ENCODE measurements at places on chromosomes 13 and 19.

- DNase-seq = no peak
These were observed 787.4 kb downstream of the DACH1 start for GRCh38 chr13:71079638-71080037.

DNA sequence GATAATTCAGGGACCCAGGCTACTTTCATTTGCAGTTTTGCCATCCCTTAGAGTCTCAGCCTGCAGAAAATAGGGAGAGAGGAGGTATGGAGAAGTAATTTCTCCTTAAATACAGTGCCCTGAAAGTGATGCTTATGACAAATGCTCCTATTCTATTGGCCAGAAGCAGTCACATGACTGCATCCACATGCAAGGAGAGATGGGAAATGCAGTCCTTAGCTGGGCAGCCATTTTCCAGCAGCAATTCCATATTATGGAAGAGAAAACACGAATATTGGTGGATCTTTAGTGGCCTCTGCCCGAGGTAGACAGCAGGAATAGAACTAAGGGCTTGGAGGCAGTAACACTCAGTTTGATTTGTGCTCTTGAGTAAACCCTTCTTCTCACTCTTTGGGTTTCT is 39.4 kb downstream of the VAV1 start:
- no peak for DNase-seq

GRCh38 chr19:7933828-7934725 is 8.1 kb upstream of the CTXN1 start:
- DNase-seq = no peak

DNA sequence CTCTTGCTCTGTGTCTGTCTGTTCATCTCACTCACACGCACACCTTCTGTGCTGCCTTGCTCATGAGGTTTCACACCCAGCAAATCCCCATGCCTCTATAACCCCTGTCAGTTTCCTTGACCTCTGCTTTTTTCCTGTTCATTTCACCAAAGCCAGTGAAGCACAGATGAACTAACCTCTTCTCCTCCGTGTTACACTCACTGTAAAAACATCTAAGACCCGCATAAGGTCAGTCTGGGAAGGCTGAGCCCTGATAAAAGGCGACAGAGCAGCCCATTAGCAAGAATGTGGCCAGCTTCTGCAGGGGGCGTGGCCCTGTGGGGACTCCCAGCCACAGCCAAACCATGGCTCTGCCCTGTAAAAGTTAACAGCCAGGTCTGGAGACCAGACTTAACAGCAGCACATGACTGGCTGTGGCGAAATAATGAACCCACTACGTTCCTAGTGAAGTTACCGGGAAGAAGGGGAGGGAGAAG is 42.8 kb upstream of the NPAS1 start:
- DNase-seq = no peak

GRCh38 chr13:44697058-44697457 is 120.9 kb upstream of the TSC22D1 start:
- no peak for DNase-seq

DNA sequence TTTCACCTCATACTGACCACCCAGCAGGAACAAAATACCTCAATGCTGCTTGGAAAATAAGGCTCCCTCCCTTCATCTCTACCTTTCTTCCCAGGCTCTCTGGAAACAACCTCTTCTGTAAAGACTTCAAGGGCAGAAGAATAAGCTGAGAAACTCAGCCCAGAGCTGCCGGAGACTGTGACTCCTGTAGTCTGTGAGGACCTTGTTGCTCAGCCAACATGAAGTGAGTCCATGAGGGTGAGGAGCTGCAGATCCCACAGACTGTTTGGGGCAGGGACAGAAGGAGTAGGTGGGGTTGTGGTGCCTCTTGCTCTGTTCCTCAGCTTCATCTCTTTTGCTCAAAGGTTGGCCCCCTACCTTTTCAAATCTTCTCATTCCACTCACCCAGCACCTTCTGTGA is 7.8 kb downstream of the LILRA5 start:
- no peak for DNase-seq

DNA sequence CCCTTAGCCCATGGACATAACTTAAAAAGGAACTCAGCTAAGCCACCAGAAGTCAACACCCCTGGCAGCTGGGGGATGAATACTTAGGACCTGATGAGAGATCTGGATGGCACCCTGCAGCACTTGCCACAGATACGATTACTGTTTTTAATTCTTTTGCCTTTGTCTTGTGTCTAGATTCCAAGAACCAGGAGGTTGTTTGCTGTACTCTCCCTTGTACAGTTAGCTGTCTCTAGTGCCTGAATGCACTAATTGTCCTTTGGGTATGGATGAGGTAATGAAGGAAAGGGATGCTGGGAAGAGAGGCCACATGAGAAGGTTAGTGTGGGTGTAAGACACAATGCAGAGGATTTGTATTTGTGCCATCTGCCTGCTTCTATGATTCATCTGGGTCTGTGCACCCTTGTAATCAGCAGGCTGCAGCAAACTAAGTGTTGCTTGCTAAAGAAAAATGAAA is 385.8 kb downstream of the KCNRG start:
- no peak for DNase-seq

DNA sequence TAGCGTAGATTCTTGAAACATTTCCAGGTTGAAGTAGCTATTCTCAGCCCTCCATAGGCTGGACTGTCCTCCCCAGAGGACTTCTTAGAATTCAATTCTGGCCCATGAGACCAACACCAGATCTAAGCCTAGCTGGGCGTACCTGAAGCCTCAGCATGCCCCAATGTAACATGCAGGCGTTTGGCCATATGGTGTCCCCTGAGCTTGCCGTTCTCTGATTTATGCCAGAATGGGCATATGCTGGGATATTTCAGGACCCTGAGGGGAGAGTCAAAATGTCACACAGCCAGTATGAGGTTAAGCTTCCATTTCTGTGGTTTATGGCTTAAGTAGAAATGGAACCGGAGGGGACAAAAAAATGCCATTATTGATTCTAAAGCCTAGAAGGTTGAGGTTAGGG is 317.7 kb upstream of the OBI1 start:
- DNase-seq = no peak

DNA sequence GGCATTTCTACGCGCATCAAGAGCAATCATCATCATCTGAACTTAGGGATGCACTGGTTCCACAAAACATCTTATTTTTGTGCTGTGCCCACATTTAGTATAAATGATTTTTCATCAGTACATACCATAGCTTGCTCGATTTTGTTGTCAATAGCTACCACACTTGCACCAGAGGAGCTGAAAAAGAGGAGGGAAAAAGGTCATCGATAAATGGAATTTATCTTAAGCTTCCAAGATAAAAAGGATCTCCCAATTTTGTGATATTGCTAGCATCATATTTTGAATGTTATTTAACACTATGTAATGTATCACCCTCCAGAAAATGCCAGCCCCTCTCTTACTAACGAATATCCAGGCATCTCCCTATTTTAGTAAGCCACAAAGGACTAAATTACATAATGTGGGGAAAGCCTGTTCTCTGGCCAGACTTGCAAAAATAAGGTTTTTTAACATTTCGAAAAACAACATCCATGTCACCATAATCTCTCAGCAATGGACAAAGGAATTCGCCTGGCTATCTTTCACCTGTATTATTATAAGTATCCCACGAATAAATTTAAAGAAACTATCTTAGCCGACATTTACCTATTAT is 62.4 kb downstream of the SERP2 start:
- DNase-seq = no peak

- no peak for DNase-seq
These were observed 173.0 kb upstream of the IPO5 start for GRCh38 chr13:97780486-97780885.

GRCh38 chr13:58620176-58620575 is 988.6 kb downstream of the PCDH17 start:
- DNase-seq = no peak

- no peak for DNase-seq
These were observed 26.4 kb downstream of the ELAVL1 start for GRCh38 chr19:7979011-7979410.

GRCh38 chr19:1038978-1039645 is 795 bp upstream of the ABCA7 start:
- DNase-seq = no peak

Data from activated CD4-positive, alpha-beta T cell treated with anti-CD3 and anti-CD28 coated beads for 24 hours (primary cell).